ENCODE measurements at places on chromosomes 4 and X.

GRCh38 chr4:162957521-162958143, 209.1 kb downstream of the NAF1 start:
- no peak for DNase-seq

DNA sequence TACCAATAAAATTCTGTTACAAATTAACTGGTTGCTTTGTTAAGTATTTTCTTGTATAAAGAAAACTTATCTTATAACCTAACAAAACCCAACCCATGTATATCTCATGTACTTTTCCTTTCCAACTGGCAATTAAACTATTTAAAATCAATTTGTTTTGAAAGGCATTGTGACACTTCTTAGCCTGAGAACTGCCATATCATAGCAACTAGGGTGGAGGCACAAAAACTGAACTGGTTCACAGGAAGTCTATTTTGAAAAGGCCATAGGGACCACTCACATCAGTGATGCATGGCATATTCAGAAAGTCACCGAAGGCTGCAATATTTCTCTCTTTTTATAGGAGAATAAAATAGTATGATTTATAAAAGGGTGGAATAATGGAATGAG, 40.5 kb upstream of the ARSJ start:
- no peak for DNase-seq

GRCh38 chr4:139300431-139301112, 733 bp upstream of the NAA15 start:
- DNase-seq = peak; percentile 34

DNA sequence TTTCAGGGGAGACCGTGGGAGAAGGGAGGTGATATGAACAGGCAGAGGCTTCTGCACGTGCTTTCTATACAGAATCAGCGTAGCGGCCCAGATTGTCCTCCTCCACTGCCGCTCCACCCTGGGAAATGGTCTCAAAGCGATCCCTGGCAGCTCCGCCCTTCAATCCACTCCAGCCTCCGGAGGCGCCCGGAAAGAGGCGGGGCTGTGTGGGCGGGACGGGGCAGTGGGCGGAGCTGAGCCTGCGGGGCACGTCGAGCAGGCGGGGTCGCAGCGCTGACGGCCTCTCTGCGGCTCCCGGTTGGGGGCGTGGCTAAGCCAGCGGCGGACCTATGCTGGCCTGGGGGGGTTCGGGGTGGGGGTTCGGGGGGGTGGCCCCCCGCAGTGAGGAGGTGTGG, 210 bp upstream of the SMIM10L2A start:
- DNase-seq = peak; percentile 91

DNA sequence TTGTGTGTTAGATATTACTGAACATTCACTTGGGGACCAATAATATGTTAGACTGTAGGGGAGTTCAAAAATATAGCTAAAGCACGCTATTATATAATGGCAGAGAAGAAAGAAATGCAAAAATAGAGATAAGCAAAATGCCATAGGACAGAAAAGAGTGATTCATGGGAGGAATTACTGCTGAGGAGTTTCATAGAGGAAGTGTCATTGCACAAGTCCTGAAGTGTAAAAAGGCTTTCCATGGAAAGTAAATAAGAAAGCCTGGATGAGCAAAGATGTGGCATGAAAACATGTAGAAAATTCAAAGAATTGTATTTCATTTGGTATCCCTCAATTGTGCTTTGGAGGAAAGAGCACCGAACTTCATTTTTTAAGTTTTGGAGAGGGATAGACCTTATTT, 14.5 kb downstream of the HMGB2 start:
- no peak for DNase-seq

GRCh38 chrX:73855546-73855945, 292.5 kb downstream of the CHIC1 start:
- DNase-seq = peak; percentile 66

DNA sequence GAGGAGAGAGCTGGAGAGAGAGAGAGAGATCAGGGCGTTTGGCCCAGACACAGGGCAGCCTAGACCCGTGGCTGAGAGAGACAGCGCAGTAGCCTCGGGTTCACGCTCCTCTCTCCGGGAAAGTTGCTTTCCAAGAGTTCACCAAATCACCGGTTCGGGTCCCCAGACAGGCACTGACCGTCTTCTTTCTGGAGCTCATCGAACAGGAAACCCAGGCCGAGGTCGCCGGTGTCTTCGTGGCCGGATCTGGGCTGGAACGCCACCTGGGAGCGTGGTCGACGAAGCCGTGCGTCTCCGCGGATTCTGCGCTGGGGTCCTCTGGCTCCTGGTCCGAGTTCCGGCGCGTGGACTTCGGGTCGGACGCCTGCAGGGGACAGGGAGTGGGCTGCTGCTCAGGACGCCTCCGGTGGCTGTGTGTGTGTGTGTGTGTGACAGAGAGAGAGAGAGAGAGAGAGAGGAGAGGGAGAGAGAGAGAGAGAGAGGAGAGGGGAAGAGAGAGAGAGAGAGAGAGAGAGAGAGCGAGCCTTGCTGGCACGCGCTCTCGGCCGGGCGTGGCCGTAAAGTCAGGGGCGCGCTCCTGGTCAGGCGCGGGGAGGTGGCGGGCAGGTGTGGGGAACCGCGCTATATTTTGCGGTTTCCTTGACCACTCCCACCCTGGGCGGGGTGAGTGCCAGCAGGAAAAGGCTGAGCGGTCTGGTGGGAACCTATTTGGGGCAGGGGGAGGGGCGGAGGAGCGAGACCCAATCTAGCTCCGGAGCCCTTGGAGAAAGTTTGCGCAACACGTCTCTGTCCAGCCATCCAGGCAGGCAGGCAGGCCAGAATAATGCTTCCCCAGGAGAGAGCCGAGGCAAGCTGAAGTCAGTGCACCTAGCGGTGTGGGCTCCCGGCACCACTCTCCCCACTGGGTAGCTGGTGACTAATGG, 62.1 kb downstream of the RHOXF2B start:
- DNase-seq = no peak

DNA sequence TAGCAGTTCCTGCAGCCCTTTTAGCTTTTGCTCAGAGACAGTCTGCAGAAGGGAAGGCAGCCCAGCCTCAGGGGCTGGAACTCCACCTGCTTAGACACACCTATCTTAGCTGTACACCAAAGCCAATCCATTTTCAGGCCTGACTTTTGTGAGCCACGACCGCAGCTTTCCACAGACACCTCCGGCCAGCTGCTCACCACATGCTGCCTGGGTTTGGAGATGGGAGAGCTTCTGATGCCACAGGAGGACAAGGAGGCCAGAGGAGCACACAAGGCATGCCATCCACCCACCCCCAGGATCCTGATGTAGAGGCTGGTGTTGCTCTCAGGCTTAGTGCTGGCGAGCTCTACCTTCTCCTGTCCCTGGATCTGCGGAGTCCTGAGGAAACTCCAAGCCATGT, 141.8 kb upstream of the NALF2 start:
- DNase-seq = no peak

DNA sequence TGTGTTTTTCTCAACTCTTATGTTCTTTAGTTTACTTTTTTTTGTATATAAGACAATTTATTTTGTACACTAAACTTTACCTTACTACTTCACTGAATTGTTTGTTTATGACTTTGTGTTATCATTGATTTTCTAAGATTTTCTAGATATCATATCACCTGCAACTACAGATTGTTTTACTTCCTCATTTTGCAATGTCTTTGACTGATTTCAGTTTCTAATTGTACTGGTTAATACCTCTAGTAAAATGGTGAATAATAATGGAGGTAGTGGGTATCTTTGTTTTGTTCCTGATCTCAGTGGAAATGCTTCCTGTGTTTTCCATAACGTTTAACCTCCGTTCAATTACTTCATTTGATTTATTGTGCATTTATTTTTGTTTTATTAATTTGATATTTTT, 490.2 kb downstream of the TLL1 start:
- DNase-seq = no peak

DNA sequence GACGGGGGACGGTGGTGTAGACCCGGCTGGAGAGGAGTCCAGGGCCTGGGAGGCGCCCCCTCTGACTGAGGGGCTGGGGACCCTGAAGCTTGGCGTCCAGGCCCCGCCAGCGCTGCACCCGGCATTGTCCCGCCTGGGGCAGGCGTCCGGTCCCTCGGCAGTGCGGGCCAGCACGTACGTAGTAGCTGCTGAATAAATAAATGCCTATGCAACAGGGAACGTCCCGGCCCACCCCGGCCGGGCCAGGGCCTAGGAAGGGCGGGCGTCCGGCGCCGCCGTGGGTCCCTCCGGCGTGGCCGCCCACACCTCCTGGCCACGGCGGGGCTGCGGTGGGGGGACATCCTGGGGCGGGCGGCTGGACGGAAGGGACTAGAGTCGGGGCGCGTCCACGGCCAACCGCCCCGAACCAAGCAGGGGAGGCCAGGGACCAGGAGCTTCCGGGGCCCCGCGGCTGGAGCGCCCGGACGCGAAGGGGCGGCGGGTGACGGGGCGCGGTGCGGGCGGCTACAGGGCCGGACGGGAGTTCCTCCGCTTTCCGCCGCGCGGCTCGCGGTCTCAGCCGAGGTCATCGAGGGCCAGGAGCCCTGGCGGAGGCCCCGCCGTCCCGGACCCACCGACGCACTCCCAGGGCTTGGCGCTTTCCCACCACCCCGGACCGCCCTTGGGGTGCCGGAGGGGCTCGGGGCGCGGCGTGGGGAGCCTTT, 886 bp upstream of the WWC2 start:
- peak; percentile 1 for DNase-seq

- no peak for DNase-seq
Measured at GRCh38 chr4:86181585-86181984, 178.3 kb downstream of the MAPK10 start.

DNA sequence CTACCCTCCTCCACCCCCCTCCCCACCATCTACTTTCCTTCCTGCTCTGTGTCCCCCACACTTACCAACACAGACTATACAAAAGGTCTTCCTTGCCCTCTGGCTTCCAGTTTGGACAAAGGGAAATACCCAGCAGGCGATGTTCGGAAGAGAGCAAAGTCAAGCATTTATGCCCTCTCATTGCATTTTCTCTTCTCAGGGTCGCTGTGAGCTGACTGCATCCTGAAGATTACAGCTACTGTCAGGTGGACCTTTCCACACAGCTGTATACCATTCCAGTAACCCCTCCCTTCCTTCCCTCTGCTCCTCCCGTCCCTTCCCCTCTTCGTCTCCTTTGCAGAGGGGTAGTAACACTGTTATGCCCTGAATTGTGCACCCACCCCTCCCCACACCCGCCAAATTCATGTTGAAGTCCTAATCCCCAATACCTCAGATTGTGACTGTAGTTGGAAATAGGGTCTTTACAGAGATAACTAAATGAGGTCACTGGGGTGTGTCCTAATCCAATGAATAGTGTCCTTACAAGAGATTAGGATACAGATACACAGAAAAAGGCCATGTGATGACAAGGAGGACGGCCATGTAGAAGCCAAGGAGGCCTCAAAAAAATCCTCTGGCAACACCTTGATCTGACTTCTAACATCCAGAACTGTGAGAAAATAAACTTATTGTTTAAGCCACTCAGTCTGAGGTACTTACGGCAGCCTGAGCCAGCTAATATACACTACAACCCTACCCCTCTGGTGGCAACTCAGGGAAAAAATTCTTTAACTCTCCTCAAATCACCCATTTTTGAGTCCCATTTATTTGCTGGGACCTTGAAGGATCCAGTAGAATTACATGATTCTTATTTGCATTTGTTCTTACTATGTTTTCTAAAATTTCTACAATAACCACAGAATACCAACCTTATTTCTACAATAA, 11.7 kb downstream of the MORF4L2 start:
- DNase-seq = no peak

GRCh38 chr4:146311238-146311970, 97.1 kb downstream of the REELD1 start:
- DNase-seq = no peak

DNA sequence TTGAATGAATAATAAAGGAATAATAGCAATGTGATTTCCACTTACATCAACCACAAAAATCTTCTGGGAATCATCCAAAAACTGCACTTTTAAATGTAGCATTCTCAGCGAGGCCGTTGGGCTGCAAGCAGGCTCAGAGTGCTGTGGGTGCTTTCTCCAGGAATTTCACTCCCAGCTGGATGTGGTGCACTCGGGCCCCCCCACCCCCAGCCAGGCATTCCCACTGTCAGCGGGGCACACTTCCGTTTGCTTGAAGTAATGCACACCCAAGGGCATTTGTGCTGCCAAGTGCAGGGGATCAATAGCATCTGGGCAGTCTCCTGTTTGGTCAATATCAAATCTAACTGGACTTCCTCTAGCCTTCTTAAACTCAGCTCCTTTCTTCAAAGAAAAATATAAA, at the start of gene FRMD7:
TSS of gene FRMD7 (minus strand) at position 278 of the 400 bp plus-strand sequence. CDS start at position 102, 176 bp downstream.
- no peak for DNase-seq

DNA sequence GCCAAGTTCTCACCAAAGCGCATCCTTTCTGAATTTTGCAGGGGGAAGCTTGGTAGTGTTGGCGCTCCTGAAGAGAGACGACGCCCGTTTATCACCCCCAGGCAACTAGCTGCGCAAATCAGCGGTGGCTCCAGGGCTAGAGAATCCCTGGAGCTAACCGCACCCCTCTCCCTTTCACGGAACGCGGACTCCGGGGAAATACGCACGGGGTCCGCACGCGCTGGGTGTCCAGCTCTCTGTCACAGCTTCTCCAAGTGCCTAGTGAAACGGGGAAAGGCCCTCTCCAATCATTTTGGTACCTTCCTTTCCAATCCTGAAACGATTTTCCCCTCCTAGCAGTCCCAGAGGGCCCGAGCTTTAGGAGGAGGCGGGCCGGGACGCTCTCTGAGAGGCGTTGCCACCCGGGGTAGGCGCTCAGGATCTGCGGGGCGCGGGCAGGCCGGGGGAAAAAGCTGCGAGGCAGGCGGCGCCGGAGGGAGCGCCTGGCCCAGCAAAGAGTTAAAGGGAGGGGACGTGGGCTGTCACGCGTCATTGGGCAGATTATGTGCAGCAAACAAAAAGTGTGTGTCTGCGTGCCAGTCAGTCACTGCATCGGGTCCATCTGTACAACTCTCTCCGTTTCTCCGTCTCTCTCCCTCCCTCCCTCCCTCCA, at the start of gene PRDM8:
TSS of gene PRDM8 (plus strand) at position 582 of the 652 bp plus-strand sequence. CDS start 2,578 bp downstream, outside the sequence.
- peak; percentile 39 for DNase-seq

DNA sequence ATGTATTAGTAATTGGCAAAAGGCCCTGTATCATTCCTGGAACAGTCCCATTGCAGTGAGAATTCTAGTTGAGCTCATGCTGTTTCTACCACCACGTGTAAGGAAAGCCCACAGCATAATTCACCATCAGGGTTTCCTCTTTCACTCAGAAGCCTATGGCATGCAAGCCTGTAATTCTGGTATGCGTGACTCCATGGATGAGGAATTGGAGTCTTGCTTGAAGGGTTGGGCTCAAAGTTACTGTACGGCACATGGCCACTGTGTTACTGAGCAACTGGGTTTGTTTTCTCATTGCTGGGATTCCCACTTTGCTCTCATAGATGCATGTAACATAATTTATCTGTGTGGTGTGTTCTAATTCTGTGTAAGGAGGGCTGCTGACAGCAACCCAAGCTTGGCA, 132.3 kb upstream of the NR3C2 start:
- no peak for DNase-seq

DNA sequence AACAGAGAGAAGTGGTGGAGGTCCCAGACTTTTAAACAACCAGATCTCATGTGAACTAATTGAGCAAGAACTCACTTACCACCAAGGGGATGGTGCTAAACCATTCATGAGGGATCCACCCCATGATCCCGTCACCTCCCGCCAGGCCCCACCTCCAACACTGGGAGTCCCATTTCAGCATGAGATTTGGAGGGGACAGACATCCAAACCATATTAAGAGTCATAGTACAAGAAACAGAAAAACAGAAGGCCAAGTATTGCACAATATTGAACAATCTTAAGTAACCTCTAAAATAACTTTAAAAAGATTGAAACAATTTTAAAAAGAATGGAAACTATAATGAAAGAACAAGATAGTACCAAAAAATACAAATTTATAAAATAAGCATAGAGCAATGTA, 110.0 kb downstream of the CBR4 start:
- DNase-seq = no peak

Data from CD4-positive, alpha-beta T cell treated with Interleukin-10 for 1 hour (primary cell).